ENCODE measurements at places on chromosomes 11 and 22.
A peak's percentile ranks its signal among the peaks of the same experiment; 100 is the strongest.

GRCh38 chr11:57493507-57494503 lies 21.7 kb downstream of the SLC43A1 start:
- no peak overlapping the region for H3K4me3 ChIP-seq
- no peaks in the 10 kb centered on the region for H3K36me3 ChIP-seq
- no peak overlapping the region for H3K27ac ChIP-seq
- no peaks in the 10 kb centered on the region for H3K4me1 ChIP-seq

GRCh38 chr11:129723146-129723760 lies 92.4 kb upstream of the TMEM45B start:
- no peak overlapping the region for H3K27ac ChIP-seq
- H3K27me3 ChIP-seq, result peaks cover 28% of the 10 kb centered on the region
- DNase-seq, result no peak
- H3K36me3 ChIP-seq, result no peaks in the 10 kb centered on the region
- no peaks in the 10 kb centered on the region for H3K4me1 ChIP-seq
- no peak overlapping the region for H3K4me3 ChIP-seq

GRCh38 chr11:57630171-57630570 lies 19.5 kb downstream of the YPEL4 start:
- no peaks in the 10 kb centered on the region for H3K4me1 ChIP-seq
- no peak overlapping the region for H3K4me3 ChIP-seq
- no peaks in the 10 kb centered on the region for H3K27me3 ChIP-seq
- no peak for DNase-seq
- H3K27ac ChIP-seq, result no peak overlapping the region

GRCh38 chr11:68163691-68164090 lies 42.5 kb upstream of the CHKA start:
- no peak overlapping the region for H3K27ac ChIP-seq
- peaks cover 13% of the 10 kb centered on the region for H3K36me3 ChIP-seq
- 0 out of 2 replicates have a peak, but pooled peaks cover 2% of the 10 kb centered on the region for H3K4me1 ChIP-seq
- no peaks in the 10 kb centered on the region for H3K27me3 ChIP-seq
- no peak for DNase-seq

- peaks cover 7% of the 10 kb centered on the region for H3K36me3 ChIP-seq
- peak; percentile 72 for DNase-seq
- peak overlapping the region; percentile 93 for H3K4me3 ChIP-seq
- H3K27me3 ChIP-seq, result no peaks in the 10 kb centered on the region
Observed at GRCh38 chr11:61332281-61332796, 566 bp downstream of the DDB1 start.

DNA sequence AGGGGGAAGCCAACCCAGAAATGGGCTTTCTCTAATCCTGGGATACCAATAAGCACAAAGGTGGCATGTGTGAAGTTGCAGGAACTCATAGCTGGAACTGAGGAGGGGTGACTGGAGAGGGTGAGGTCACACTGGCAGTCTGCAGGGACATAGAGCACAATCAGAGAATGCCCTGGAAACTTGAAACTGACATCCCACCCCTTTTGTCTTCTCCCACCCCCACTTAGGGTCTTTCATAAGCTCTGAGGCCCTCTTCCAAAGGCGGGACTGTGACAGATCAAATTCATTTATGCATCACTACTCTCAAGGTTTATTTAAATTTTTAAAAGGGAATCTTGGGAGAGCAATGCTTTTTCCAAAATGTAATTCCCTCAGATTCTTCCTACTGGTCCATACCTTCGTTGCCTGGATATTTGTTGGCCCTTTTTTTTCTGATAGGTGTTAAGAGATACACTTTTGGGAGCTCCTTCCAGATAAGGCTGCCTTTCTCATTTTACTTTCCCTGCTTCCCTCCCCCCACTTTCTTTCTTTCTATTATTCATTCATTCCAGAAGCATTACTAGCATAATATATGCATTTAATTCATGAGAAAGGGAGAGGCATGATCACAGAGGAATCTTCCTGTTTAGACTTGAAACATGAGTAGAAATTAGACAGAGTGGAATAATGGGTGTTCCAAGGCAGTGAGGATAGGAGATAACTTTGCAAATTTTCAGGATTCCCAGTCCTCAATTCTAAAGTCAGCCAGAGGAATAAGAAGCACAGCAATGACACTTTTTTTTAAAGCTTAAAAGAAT lies 14.8 kb downstream of the OR51E2 start:
- H3K4me1 ChIP-seq, result no peaks in the 10 kb centered on the region
- no peak overlapping the region for H3K27ac ChIP-seq
- no peaks in the 10 kb centered on the region for H3K36me3 ChIP-seq
- DNase-seq, result peak; percentile 23
- no peaks in the 10 kb centered on the region for H3K27me3 ChIP-seq

- peaks cover 39% of the 10 kb centered on the region for H3K27me3 ChIP-seq
- H3K4me1 ChIP-seq, result no peaks in the 10 kb centered on the region
- H3K36me3 ChIP-seq, result no peaks in the 10 kb centered on the region
Observed at GRCh38 chr11:113540416-113541330, 65.5 kb upstream of the DRD2 start.

GRCh38 chr11:9138612-9139579 lies 47.5 kb upstream of the SCUBE2 start:
- peaks cover 12% of the 10 kb centered on the region for H3K4me1 ChIP-seq
- H3K27ac ChIP-seq, result peak overlapping the region; percentile 42
- no peak overlapping the region for H3K4me3 ChIP-seq
- no peaks in the 10 kb centered on the region for H3K27me3 ChIP-seq
- DNase-seq, result peak; percentile 93

DNA sequence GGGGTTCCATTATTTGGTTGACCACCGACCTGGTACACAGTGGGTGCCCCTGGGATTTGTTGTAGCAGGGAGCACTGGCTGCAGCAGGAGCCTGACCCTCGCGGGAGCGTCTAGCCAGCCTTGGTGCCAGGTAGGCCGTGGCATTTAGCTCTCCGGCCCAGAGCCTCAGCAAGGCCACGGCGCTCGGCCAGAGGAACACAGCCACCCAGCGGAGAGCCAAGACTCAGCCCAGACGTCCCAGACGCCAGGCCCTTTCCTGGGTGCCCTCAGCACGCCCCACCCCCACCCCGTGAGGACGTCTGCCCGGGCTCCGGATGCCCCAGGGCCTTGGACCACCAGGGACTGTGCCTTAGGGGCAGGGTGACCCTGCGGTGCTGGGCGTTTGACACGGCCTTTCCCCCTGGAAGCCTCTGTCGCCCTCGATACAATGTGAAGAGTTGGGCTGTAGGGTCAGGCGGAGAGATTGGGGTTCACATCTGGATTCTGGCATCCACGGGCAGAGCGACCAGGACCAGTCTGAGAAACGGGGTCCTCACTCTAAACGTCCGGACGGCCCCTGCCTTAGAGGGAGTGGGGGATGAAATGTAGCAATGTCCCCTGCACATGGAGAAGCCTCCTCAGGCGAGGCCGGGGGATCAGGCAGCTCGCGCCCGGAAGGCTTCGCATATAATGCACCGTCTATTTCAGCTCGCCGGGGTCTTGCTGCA lies 99.2 kb upstream of the FGF3 start:
- no peak for DNase-seq
- H3K4me3 ChIP-seq, result no peak overlapping the region
- H3K36me3 ChIP-seq, result no peaks in the 10 kb centered on the region
- H3K4me1 ChIP-seq, result peaks cover 13% of the 10 kb centered on the region
- peaks cover 11% of the 10 kb centered on the region for H3K27me3 ChIP-seq
- no peak overlapping the region for H3K27ac ChIP-seq

DNA sequence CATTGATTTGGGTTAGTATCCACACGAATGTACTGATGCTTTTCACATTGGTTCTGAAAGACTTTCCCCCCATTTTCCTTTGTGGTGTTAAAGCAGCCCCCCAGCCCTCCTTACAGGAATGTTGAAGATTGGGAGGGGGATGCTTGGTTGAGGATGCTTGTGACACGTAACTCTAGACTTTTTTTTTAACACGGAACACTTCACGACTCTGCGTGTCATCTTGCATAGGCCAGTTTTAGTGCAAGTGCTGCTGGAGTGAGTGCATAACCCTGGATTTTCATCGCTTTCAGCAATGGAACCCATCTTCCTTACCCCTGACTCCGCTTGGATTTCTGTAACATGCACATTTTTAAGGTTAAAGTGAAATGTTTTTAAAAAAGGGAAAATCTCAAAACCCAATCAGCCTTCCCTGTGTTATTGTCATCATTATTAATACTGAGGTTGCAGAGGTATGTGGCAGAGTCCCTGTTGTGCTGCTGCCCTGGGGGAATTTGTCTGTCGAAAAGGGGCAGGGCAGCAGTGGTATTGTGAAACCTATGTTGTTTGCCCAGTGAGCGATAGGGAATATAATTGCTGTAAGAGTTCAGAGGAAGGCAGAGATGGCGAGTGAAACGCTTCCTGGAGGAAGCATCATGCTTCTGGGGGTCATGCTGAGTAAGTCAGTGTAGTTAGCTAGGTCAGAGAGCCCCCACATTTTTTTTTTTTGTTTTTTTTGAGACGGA lies 12.1 kb downstream of the CECR2 start:
- no peak overlapping the region for H3K4me3 ChIP-seq
- no peaks in the 10 kb centered on the region for H3K27me3 ChIP-seq
- H3K27ac ChIP-seq, result no peak overlapping the region

DNA sequence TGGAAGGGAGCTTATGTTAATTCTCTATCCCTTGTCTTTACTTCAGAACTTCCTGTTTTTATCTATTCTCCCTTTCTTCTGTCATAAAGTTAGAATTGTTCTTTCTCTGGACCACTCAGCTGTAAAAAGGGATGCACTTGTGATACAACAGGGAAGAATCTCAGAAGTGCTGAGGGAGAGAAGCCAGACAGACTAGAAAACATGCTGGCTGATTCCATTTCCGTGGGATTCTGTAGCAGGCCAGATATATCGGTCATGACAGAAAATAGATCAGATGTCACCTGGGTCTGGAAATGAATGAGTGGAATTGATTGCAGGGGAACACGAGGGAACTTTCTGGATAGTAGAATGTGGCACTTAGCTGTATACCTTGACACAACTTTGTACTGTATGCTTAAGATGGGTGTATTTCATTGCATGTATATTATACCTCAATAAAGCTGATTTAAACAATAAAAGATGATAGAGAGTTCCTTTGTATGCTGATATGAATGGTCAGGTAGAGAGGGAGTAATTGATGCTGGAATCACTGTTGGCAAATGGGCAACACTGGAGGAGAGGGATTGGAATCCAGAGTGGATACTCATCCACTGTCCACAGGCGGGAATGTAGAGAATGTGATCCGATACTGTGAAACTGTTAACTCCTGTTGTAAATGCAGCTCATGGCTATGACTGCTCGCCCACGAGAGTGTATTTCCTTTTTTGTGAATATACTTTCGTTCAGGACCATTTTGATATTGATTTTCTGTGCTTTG lies 59.6 kb downstream of the ATXN10 start:
- H3K4me3 ChIP-seq, result peak overlapping the region; percentile 25
- peaks cover 25% of the 10 kb centered on the region for H3K4me1 ChIP-seq
- H3K36me3 ChIP-seq, result peaks cover 31% of the 10 kb centered on the region
- DNase-seq, result peak; percentile 58

GRCh38 chr11:128572965-128573364 lies 14.4 kb downstream of the ETS1 start:
- 0 out of 2 replicates have a peak, but pooled peaks cover 4% of the 10 kb centered on the region for H3K4me1 ChIP-seq
- H3K4me3 ChIP-seq, result no peak overlapping the region
- H3K27ac ChIP-seq, result no peak overlapping the region
- no peak for DNase-seq
- H3K36me3 ChIP-seq, result no peaks in the 10 kb centered on the region

DNA sequence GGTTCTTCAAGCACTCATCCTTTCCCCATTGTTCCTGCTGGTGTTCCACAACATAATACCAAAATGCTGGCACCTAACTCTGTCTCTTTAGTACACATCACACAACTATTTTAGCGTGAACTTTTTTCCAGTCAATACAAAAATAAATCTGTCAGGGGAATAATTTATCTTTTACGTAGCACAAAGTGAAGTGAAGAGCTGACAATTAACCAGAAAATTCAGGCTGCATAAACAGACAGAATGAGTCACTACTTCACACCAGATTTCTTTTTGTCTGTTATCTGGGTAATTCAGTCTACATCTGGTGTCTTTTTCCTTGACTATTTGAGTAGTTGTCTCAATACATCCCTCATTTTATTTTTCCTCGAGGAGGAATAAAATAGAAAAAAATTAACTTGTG lies 7.9 kb upstream of the ETS1 start:
- peak; percentile 41 for DNase-seq
- no peaks in the 10 kb centered on the region for H3K27me3 ChIP-seq
- H3K4me1 ChIP-seq, result peaks cover 16% of the 10 kb centered on the region
- no peak overlapping the region for H3K4me3 ChIP-seq
- no peak overlapping the region for H3K27ac ChIP-seq

DNA sequence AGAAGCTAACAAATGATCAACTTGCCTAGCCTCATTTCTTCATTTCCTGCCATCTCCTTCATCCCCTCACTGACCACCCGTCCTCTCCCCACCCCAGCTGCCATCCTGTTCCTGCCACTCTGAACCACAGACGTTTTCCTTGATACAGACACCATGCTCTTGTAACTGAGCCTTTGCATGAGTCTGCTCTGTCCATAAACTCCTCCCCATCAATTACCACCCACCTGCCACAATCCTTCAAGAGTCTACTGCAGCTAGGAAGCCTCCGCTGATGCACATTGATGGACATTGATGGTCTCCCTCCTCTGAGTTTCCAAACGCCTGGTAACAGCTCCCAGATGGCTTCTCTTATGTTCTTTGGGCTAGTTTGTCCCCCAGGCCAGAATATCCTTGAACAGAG lies 193.8 kb downstream of the DBX1 start:
- no peak overlapping the region for H3K4me3 ChIP-seq
- H3K4me1 ChIP-seq, result peaks cover 17% of the 10 kb centered on the region
- peaks cover 6% of the 10 kb centered on the region for H3K36me3 ChIP-seq
- H3K27ac ChIP-seq, result no peak overlapping the region
- no peaks in the 10 kb centered on the region for H3K27me3 ChIP-seq

GRCh38 chr11:16120008-16120407 lies 236.3 kb downstream of the SOX6 start:
- no peaks in the 10 kb centered on the region for H3K4me1 ChIP-seq
- H3K36me3 ChIP-seq, result no peaks in the 10 kb centered on the region
- DNase-seq, result no peak
- no peak overlapping the region for H3K4me3 ChIP-seq

- no peak for DNase-seq
- no peaks in the 10 kb centered on the region for H3K4me1 ChIP-seq
- no peak overlapping the region for H3K4me3 ChIP-seq
- H3K27ac ChIP-seq, result no peak overlapping the region
Observed at GRCh38 chr11:3202759-3203158, 15.9 kb downstream of the MRGPRG start.

Measured in GM23248 (cell line).